ENCODE measurements at places on chromosomes 16 and 17.

DNA sequence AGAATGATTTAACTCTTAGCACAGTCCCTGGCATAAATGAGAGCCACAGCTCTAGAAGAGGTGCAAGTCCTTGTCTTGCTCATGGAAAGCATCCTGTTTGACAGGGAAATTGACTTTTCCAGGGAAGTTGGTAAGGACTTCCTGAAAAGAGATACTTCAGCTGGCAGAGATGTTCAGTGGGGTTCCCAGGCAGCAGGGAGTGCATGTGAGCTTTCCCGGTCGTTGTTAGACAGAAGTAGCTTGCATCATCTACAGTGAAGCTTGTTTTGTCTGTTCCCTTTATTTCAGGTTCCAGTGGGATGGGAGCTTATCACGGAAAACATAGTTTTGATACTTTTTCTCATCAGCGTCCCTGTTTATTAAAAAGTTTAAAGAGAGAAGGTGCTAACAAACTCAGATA is 22.9 kb downstream of the ALDH3A2 start:
- DNase-seq: no peak

GRCh38 chr16:73268366-73268993 is 220.6 kb upstream of the ZFHX3 start:
- DNase-seq: no peak

DNA sequence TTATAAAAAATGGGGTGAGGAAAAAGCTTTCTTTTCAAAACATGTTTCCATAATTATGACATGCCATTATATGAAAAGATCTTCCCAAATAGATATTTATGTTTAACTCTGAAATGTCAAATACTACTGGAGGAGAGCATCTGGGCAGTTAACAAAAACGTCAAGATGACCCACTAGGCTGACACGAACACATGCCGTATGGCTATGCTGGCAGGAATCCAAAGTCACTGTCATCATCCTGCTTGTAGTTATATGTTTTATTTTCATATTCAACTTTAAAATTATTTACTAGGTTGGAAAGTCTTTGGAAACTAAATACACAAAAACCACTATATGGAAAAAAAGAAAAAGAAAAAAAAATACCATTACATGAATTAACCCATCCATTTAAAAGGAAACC is 27.3 kb downstream of the ANKFY1 start:
- no peak for DNase-seq

GRCh38 chr17:65688307-65688706 is 126.9 kb upstream of the AXIN2 start:
- no peak for DNase-seq

GRCh38 chr16:65094009-65094408 is 27.9 kb downstream of the CDH11 start:
- DNase-seq: no peak

- no peak for DNase-seq
These were observed 144.8 kb downstream of the MRTFB start for GRCh38 chr16:14215941-14216340.

DNA sequence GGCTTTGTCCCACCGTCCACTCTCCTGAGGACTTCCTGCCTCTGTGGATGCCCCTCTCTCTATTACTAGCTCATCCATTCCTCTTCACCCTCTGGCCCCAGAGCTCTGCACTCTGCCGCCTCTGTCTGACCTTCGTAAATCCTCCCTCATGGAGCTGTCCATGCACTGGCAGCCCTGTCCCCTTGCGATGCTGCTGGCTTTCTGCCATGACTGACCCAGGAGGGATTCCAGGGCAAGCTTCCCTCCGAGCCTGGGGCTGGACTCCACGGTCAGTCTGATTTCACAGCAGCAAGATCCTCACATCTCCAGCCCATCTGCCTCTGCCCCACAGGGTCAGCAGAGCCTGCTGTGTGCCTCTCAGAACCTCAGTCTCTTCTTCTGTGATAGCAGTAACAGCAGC is 4.7 kb downstream of the CBFA2T3 start:
- no peak for DNase-seq

DNA sequence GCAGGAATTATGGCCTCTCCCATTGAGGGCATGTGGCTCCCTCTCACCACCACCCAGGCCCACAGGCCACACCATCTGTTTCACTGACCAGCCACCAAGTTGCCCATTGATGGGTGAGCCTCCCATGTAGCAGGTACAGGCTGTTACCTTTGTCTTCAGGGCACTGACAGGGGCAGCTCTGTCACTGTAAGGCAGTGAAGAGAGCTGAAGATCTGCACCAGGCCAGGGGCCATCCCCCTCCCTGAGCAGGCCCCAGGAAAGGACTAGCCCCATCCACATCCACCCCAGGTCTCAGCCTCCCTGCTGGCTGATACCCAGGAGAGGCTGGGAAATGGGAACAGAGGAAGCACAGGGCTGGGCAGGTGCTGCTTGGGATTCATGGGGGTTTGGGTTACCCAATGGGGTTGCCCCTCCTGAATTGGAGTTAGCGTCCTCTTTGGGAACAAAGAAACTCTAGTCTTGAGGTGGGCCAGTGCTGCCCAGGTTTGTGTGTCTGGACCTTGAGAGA is 1691.4 kb downstream of the TP53TG3F start:
- DNase-seq: no peak

DNA sequence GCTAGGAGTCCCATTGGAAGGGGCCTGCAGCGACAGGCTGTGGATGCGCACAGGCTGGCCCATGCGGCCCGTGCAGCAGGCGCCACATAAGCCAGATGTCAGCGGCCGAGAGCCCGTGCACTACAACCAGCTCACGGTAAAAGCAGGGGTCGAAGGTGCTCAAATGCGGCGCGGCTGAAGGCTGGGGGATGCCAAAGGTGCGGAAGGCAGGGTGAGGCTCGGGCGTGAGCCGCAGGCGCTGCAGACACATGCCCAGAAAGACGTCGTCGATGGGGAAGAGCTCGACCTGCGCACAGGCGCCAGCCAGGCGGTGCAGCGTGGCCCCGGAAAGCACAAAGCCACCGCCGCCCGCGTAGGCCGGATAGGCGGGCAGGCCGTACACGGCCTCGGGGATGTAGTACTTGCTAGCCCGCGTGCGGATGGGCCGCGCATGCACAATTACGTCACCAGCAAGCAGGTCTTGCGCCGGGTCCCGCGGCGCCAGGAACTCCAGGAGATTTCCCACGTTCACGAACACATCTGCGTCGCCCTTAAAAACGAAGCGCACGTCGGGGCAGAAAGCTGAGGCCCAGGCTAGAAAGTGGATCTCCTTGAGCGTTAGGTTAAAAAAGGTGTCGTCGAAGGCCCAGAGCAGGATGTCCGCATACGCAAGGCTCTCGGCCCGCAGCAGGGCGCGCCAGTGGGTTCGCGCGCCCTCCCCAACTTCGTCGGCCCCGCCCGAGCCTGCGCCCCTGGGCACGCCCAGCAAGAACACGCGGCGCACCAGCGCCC is 1.3 kb downstream of the B3GNT9 start:
- DNase-seq: peak; percentile 51

- DNase-seq: no peak
These were observed 2.8 kb downstream of the WNK4 start for GRCh38 chr17:42783062-42783790.

GRCh38 chr17:1697681-1698080 is 12.5 kb downstream of the TLCD2 start:
- DNase-seq: no peak

- no peak for DNase-seq
These were observed 341.0 kb upstream of the EEF2KMT start for GRCh38 chr16:5438591-5438990.

DNA sequence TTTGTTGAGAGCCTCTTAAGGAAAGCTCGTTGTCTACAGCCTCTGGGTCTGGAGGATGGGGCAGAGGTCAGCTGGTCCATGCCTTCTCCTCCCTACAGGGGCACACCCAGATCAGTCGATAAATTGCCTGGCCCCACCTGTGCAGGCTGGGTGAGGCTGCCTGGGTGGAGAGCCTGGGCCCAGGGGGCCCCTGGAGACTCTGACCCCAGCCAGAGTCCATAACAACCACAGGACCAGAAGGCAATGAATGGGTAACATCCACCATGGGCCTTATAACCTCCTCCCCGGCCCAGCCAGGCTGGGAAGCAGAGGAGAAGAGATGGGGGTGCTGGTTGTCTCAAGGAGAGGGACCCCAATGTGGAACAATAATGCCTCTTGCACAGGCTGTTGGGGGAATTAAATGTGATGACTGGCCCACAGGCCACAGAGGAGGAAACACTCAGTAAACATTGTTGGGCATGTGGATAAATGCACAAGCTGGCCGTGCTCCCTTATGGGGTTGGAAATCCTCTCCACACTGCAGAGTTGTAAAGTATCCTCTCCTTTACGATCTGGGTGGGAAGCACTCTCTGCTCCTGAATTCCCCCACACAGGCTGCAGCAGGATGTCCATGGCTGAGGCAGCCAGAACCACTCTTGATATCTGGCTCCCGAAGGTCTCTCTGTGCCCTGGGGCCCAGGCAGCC is 56.7 kb upstream of the TOB1 start:
- no peak for DNase-seq

DNA sequence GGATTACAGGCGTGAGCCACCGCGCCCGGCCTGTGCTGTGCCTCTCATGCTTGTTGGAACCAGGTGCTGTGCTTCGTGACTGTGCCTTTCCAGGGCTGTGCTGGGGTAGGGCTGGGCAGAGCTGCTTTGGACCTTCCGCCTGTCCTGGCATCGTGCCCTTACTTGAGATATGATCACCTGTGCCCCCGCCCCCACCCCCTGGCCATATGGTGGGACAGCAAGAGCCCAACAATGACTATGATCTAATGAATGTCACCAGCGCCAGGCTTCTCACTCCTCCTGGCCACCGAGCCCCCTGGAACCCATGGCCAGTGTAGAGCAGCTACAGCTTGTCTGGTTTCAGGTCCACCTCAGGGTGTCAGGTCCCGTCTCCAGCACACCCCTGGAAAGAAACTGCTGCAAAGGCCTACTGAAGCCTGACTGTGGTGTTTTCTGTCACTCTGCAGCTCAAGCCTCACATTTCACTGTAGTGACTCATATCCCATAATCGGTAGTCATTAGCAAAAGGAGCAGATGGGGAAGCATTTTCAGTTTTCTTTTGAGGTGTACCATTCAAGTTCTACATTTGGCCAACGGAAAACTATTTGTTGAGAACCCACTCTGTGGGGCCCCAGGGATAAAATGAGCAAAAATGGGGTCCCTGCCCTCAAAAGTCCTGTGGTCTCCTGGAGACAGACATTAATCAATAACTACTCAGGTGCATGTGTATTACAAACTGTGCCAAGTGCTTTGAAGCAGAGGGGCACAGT is 22.1 kb downstream of the FCSK start:
- DNase-seq: no peak

- no peak for DNase-seq
These were observed 101.5 kb upstream of the ZNF750 start for GRCh38 chr17:82941021-82942001.

DNA sequence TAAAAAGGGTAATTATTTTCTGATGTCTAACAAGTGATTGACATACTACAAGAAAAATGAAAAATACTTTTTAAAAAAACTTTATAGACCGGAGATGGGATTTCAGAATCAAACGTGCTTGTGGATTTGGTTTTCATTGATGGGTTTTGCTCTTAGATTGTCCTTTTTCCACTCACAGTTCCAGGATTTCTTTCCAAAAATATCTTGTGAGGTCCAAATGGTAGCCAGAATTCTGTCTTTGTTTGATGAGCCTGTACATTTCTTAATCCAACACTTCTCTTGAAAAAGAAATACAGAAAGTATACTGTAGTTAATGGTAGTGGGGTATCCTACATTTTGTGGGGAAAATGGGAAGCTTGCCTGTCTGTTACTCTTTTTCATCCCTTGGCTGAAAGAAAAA is 329.3 kb downstream of the KCNJ2 start:
- DNase-seq: no peak

GRCh38 chr16:3971706-3972105 is 91.2 kb upstream of the CREBBP start:
- no peak for DNase-seq

- DNase-seq: no peak
These were observed 149.4 kb downstream of the KCNJ12 start for GRCh38 chr17:21525464-21526130.

Measured in hematopoietic multipotent progenitor cell treated with erythropoietin and hydrocortisone succinate and interleukin-3 and kit ligand, for 4 days (in vitro differentiated cells).